ENCODE measurements at places on chromosomes 5 and 9.

- DNase-seq, result peak; percentile 39
Observed at GRCh38 chr9:117783828-117784227, 79.6 kb downstream of the TLR4 start.

DNA sequence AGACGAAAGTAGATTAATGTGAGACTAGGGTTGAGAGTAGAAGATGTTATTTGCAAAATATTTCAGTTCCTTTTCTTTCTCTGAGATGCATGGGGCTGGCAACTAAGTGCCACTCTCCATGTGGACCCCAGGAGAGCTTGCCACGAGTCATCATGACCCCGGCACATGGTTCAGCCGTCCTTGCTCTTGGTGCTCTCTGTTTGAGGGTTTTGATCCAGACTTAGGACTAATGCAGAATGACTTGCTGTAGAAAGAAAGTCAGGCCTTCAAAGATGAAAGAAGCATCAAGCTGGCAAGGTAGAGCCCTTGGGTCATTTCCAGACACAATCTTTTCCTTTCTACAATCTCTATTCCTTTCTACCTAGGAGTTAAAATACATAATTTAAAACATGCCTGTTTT, 84.7 kb downstream of the RASGRF2 start:
- no peak for DNase-seq

- DNase-seq, result no peak
Observed at GRCh38 chr5:54965806-54966205, 19.6 kb downstream of the ESM1 start.

DNA sequence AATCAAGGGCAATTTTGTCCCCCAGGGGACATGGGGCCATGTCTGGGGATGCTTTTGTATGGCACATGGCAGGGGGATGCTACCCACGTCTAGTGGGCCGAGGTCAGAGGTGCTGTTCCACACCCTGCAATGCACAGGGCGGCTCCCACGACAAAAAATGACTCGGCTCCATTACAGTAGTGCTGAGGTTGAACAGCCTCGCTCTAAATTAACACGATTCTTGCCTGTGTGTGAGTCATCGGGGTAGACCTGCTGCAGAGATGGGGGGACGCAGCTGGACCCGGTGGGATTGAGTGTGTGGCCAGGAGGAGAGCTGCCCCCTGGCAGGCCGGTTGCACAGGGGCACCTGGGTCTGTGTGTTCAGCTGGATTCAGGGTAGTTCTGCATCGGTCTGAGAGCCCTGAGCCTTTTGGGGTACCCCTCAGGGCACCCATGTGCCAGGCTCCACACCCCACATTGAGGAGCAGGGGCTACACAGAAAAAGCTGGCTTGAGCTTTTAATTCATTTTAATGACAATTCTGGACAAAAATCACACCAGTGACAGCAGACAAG, 20.0 kb upstream of the COL5A1 start:
- DNase-seq, result no peak

DNA sequence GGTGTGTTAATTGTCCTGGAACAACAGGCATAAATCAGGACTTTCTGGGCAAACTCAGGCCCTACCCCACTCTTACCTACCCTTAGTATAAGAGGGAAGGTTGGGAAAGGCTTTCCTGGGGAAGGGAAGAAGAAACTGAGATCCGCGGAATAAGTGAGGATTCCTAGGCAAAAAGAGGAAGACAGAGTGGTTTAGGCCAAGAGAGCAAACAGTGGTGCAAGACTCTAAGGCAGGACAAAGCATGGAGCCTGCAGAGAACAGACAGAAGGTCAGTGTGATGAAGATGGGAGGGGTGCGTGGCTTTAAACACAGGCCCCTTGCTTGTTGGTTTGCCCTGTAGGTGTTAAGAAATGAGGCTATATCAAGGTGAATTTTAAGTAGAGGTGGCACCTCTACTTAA, 69.4 kb downstream of the TMC1 start:
- no peak for DNase-seq

- DNase-seq, result no peak
Observed at GRCh38 chr9:106532306-106533015, 330.5 kb upstream of the ZNF462 start.

- DNase-seq, result peak; percentile 23
Observed at GRCh38 chr5:143019157-143019556, 249.0 kb downstream of the ARHGAP26 start.

GRCh38 chr5:41365369-41365768, 145.0 kb downstream of the PLCXD3 start:
- no peak for DNase-seq

- no peak for DNase-seq
Observed at GRCh38 chr5:10933121-10933520, 172.1 kb upstream of the DAP start.

DNA sequence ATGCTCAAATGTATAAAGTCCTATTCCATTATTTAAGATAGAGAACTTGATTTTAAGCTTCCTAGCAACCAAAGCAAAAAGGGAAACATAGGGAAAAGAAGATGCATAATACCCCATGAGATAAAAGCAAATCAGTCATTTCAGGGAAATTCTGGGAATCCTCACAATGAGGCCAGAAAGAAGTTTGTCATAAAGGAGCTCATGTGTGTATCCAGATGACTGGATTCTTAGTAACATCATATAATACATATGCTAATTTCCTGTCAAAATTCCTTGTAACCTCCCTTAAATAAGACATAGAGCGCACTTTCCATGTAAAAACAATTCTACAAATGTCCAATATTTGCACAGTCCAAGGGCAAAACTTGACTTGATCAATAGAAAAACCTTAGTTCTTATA, 411.0 kb upstream of the WWC1 start:
- DNase-seq, result no peak

GRCh38 chr5:81554647-81555046, 160.7 kb upstream of the ACOT12 start:
- DNase-seq, result no peak

GRCh38 chr5:33241802-33242201, 199.0 kb upstream of the TARS1 start:
- peak; percentile 7 for DNase-seq

GRCh38 chr5:86596476-86596875, 21.3 kb upstream of the COX7C start:
- DNase-seq, result no peak

- no peak for DNase-seq
Observed at GRCh38 chr5:14004598-14005394, 60.3 kb upstream of the DNAH5 start.

DNA sequence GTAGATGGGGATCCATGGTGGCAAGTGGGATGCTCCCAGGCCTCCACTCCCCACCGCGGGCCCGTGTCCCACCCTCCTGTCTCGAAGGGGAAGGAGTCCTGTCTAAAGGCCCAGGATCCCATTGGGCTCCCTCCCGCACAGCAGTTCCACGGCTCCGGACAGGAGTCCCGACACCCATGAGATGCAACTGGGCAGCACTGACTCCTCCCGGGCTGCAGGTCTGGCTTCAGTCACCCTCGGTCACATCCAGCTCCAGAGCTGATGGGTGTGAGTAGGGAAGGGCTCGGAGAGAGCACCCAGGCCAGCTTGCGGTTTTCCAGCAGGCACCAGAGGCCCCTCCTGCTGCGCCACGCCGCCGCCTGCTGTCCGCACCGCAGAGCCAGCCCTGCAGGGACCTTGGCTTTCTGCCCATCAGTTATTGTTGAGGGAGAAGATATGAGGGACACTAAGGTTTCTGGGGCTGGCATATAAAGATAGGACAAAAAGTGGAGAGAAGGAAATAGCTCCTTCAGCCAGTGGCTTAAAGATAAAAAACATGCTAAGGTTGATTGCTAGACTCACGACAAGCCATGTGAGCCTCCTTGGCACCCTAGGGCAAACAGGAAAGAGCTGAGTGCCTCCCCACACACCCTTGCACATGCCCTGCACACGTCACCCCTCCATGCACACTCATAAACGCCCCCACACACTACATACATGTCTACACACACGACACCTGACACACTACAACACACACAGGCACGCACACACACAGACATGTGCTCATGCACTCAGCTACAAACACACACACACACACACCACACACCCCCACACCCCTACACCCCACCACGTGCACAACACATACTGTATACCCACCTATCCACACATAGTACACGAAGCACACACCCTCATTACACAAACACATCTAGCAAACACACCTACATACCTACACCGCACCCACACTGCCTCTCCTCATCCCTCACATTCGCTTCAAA, 79.0 kb downstream of the AK8 start:
- no peak for DNase-seq

GRCh38 chr9:131598121-131598520, 52.8 kb downstream of the PRRT1B start:
- DNase-seq, result no peak

DNA sequence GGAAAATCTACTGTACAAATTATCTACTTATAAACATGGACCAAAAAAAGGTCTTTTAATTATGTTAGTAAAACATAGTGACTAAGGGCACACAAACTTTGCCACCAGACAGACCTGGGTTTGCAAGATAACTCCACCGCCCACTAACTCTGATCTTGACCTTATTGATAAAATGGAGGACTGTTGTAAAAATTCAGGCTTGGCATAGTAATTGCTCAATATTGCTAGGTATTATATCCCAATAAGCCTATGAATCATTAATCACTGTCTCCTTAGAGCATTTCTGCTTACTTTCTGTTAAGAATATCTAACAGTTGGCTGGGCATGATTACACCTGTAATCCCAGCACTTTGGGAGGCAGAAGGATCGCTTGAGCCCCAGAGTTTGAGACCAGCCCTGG, 3.8 kb downstream of the C9orf40 start:
- DNase-seq, result no peak

DNA sequence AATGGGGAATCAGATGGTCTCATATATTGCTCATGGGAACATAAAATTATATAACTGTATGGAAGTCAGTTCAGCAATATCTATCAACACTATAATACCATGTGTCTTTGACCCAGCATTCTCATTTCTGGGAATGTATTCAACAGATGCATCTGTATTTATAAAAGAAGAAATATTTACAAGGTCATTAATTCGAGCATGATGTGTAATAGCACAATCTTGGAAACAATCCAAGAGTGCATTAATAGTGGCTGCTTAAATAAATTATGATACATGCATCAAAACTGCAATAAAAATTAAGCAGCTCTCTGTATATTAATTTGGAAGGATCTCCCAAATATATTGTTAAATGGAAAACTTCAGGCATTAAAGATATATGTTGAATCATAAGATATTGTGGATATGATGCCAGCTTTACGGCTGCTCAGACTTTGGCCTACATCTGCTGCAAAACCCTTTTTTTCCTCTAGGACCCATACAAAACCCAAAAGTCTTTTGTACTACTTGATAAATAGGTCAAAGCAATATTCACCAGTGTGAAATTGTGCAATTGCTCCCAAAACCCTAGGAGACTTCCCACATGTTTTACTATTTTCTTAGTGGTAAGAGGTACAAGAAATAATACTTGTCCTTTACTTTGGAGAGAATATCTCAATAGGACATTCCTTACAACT, 45.3 kb upstream of the ISOC1 start:
- no peak for DNase-seq

DNA sequence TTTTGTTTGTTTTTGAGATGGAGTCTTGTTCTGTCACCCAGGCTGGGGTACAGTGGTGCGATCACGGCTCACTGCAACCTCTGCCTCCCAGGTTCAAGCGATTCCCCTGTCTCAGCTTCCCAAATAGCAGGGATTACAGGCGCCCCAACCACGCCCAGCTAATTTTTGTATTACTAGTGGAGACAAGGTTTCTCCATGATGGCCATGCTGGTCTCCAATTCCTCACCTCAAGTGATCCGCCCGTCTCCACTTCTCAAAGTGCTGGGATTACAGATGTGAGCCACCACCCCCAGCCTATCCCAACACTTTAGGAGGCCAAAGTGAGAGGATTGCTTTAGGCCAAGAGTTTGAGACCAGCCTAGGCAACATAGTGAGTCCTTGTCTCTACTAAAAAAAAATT, 19.3 kb downstream of the SPZ1 start:
- DNase-seq, result no peak

DNA sequence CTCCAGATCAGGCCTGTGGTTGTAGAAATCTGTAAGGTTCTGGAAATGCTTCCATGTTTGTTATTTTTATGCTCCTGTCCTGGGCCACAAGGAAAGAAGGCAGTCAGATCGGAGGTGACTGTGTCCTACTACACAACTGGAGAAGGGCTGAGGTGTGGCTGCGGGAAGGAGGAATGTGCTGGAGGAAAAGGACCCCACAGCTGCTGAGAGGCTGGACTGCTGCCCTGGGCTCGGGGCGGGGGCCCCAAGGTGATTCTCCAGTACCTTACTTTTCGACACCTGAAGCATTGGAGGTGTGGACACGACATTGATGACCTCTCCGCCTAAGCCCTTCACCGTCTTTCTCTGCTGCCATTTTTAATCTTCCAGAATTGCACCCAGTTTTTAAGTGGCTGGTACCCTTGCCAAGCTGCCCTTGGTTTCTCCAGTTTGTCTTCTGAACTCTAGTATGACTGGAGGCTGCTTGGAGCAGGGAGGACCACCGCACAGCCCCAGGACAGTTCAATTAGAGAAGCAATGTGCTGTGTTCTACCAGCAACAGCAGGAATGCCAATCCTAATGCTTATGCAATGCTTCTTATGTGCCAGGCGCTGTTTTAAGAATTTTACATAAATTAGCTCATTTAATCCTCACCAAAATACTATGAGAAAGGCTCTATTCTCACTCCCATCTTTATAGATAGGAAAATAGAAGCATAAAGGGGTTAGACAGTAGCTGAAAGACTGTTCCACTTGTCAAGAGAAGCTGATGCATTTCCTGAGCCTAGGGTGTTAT, 13.5 kb upstream of the ANKRD33B start:
- DNase-seq, result no peak

DNA sequence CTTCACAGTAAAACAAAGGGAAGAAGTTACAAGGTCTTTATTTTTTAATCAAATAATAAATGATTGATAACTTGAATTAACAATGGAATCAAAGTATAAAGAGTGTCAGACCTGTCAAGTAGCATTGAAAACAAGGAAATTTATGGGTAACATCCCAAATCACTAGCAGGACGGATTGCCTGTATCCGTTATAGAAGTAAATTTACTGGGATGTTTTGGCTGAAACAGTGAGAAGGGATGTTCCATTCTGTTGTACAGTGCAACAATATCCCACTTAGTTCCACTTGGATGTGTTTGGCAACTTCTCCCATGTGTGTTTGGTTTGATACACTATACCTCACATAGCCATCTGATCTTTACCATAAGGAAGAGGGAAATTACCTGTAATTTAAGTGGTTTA, 421.0 kb upstream of the CHD1 start:
- no peak for DNase-seq

GRCh38 chr5:57777174-57777581, 294.6 kb upstream of the ACTBL2 start:
- DNase-seq, result no peak

DNA sequence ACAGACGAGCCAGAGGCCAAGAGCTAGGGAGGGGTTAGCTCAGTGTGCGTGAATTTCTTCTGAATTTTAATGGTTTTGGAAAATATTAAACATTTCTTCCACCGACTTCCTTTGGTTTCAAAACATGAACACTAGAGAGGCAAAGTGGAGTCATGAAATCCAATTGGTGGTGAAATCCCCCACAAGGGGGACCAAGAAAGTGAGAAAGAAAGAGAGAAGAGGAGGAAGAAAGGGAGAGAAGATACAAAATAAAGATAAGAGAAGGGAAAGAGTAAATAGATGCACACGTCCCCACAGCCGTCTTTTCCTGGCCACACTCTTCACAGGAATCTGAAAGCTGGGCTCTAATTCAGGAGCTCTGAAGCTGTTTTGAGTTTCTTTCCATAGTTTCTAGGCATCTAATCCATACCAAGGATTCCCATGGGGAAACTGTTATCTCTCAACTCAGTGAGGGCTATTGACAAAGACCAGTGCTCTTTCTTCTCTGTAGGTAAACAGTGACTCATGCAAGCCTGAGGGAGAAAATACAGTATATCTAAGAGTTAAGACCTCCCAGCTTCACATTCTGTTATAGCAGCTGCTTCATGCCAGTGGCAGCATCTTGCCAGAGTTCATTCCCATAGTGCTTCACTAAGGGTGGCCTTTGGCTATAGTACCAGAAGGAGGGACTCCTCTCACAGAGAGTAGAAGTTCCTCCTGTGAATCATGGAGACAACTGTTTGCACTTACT, 115.8 kb upstream of the LIFR start:
- DNase-seq, result no peak

All from GM20000 (cell line).